ENCODE measurements at places on chromosomes 13 and 19. TPM values are rescaled to one million over a fixed set of nuclear protein-coding genes. Genes with fewer than 3 reads are reported as not detected.

The GPC6 gene
- 0.16 TPM for polyA plus RNA-seq

The KLK1 gene
- 2.0 TPM for polyA plus RNA-seq

The FGF21 gene
- not detected for polyA plus RNA-seq

The CLDND2 gene
- 0.37 TPM for polyA plus RNA-seq

The GSX1 gene
- not detected for polyA plus RNA-seq

The ZNF615 gene
- polyA plus RNA-seq = 1.9 TPM

The SLC1A6 gene
- not detected for polyA plus RNA-seq

The LILRA6 gene
- polyA plus RNA-seq = 0.26 TPM

The CGB5 gene
- polyA plus RNA-seq = 0.39 TPM

The KLK15 gene
- not detected for polyA plus RNA-seq

The DNAAF3 gene
- polyA plus RNA-seq = 1.1 TPM

The ATP7B gene
- 0.59 TPM for polyA plus RNA-seq
